BE2C (cell line): ENCODE measurements at places on chromosomes 11 and 22.

DNA sequence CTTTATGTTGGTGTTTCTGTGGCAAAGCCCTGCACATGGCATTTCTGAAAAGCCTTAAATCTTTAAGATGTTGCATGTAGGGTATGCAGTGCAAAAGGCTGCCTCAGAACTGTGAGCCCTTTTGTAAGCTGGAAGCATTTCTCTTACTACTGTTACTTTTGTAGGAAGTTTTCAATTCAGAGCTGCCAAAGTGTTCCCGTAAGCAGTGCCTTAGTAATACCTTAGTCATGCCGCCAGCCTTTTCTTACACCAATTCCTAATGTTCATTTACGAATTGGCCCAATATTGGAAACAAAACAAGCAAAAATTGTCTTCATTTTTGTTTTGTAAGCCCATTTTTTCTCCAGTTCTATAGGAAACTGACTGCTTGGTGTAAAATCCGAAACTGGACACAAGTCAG, 67.4 kb upstream of the RASSF10 start:
- DNase-seq, result no peak

- DNase-seq, result no peak
Measured at GRCh38 chr22:37604875-37605274, 3.8 kb upstream of the GGA1 start.

DNA sequence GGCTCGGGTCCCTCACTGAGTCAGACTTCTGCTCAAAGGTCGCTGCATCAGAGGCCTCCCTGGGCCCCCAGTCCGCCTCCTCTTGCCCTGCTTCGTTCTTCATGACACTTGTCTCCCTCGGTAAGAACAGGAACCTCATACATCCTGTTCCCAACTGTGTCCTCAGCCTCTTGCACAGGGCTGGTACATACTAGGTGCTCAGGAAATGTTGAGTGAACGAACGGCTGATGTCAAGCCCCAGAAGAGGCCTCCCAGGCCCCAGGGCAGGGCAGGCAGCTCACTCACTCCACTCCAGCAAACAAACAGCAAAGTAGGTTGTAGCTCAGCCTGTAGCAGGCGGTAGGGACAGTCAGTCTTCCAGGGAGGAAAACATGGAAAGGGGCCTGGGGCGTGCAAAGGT, 17.2 kb downstream of the SYNGR1 start:
- no peak for DNase-seq

DNA sequence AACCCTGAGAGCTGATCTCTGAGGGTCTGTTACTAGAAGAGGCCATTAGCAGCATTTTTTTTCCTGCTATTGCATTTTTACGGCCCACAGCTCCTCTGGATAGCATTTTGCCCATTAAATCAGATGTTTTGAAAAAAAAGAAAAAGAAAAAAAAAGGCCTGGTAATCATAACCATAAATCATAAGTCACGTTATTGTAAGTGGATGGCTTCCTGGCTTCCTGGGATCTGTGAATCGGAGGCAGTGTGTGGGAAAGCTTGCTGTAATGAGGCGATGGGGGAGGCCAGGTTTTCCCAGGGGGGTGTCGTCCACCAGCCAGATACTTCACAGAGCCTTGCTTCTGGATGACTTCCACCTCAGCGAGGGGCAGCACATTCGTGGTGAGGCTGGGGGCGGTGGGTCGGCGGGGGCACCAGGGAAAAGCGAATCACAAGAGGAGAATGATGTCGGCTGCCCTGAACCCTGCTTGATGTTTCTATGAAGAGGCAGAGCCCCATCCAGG, 106.5 kb upstream of the SYT13 start:
- DNase-seq, result no peak

DNA sequence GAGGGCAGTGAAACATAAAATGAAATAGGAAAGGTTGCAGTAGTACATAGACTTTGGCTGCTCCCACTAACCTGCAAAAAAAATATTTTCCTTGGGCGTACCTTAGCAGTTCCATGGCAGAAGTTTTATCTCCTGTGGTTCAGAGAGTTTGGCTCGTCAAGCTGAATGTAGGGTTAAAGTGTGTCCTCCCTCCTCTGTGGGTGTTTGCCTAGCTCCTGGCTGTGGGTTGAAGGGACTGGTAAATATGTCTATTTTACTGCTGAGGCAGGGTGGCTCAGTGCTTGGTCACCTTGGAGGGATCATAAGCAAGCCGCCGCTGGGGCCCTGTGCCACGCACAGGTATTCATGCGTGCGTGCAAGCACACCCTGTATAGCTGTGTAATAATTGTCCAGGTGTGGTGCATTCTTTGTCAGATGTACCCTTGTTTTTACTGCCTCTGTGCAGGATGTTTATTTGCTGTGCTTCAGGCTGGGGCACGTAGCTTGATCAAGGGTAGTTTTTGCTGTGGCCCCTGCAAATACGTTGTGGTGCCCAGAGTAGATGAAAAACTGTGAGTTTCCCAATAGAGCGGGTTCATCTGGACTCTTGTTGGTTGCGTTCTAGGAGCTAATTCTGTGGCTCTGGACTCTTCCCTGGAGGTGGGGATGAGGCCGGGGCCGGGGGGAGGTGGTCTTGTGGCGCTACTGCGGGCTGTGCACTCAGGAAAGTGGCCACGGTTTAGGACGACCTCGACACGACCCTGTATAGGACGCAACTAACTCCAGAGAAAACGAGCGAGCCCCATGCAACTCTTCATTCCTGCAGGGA, 732 bp upstream of the SORL1 start:
- no peak for DNase-seq
